ENCODE measurements at places on chromosomes 3 and 15.

GRCh38 chr3:121274411-121274810 lies 271.4 kb downstream of the POLQ start:
- DNase-seq = no peak

DNA sequence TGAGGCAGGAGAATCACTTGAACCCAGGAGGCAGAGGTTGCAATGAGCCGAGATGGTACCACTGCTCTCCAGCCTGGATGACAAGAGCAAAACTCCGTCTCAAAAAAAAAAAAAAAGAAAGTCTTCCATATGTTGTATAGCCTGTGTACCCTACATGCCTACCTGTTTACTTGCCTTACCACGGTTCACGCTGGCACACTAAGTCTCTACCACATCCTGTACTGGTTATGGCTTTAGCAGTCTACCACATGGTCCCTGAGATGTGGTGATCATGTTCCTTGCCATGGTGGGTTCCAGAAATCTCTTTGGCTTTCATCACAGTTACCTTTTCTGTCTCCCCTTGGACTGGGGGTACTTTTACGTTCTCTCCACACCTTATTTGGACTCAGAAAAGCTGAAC lies 63.8 kb upstream of the TBC1D5 start:
- DNase-seq = no peak

DNA sequence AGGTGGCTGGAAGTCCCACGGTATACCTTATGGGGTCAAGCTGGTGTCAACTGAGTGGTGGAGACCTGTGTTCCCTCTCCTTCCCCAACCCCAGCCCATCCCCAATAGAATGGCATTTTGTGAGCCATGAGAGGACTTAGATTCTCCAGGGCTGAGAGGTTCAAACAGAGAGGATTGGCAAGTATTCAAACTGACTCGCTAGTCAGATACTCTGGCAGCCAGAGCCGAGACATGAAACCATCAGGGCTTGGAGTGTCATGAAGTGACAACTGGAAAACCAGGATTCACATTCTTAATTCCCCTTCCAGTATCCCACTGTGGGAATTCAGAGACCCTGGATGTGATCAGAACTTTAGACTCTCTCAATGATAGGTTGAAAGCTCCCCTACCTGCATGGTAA lies 159.4 kb upstream of the SNTN start:
- no peak for DNase-seq

GRCh38 chr3:108780235-108780634 lies 23.0 kb upstream of the RETNLB start:
- DNase-seq = peak; percentile 1

DNA sequence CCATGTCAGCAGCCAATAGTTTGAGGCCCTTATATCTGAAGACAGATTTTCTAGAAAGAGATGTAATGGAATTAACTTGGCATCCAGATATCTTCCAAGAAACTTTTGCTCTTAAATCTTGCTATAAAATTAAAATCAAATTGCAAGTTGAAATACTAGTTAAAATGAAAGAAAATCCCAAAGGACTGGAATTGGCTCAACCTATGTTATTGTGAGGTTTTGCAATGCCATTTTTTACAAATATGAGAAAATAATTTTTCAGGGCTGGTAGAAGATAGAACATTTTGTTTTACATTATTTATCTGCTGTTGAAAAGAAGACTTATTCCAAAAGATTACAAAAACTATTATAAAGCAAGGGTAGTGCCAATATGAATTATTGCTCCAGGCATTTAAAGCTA lies 92.2 kb upstream of the AGTR1 start:
- DNase-seq = no peak

Data from stimulated activated CD4-positive, alpha-beta T cell treated with anti-CD3 and anti-CD28 coated beads, Interleukin-2, amount 100 ng/mL, for 4 hours (primary cell).